NCI-H748 treated with DMSO at 0.1 percent for 48 hours (cell line): ENCODE measurements at places on chromosomes 5 and 9.
A peak's percentile ranks its signal among the peaks of the same experiment; 100 is the strongest.

DNA sequence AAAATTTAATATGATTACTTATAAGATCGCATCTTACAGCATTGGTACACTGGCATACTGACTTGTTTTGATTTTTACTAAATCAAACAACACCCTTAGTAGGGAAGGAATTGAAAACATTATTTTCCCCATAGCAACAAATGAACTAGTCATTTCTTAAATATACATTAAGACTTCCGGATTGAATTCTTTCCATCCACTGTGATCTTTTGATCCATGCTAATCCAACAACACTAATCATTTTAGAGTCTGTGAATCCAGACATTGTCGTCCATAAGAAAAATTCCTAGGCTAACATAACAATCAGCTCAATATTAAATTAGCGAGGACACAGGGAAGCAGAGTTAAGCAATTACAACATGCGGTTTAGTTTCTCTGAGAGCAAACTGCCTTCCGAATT lies 21.6 kb upstream of the ERAP1 start:
- DNase-seq = no peak

DNA sequence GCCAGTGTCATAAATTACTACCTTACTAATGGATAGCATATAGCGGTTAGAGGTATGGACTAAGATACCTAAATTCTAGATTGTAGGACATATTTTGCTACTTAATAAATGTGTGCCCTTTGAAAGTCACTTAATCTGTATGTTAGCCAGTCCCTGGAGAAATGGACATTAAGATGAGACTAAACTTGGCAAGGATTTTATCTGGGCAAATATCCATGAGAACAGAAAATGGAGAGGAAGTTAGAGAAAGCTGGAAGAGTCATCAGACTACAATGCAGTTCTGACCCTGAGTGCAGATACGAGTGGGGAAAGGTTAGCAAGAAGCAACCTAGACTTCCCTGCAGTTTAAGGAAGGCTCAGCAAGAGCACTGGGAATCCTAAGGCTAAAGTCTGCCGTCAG lies 33.0 kb downstream of the TBCA start:
- no peak for DNase-seq

GRCh38 chr9:91949946-91950664 lies at the start of gene ROR2:
TSS of gene ROR2 (minus strand) at chr9:91950228.
- peak; percentile 48 for DNase-seq

DNA sequence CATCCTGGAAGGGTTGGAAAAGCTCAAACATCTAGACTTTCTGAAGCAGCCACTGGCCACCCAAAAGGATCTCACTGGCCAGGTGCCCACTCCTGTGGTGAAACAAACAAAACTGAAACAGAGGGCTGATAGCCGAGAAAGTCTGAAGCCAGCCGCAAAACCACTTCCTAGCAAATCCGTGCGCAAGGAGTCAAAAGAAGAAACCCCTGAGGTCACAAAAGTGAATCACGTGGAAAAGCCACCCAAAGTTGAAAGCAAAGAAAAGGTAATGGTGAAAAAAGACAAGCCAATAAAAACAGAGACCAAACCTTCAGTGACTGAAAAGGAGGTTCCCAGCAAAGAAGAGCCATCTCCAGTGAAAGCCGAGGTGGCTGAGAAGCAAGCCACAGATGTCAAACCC lies 87.6 kb downstream of the MAP1B start:
- no peak for DNase-seq

- DNase-seq = no peak
Measured at GRCh38 chr5:73417303-73418034, 31.1 kb downstream of the FOXD1 start.

DNA sequence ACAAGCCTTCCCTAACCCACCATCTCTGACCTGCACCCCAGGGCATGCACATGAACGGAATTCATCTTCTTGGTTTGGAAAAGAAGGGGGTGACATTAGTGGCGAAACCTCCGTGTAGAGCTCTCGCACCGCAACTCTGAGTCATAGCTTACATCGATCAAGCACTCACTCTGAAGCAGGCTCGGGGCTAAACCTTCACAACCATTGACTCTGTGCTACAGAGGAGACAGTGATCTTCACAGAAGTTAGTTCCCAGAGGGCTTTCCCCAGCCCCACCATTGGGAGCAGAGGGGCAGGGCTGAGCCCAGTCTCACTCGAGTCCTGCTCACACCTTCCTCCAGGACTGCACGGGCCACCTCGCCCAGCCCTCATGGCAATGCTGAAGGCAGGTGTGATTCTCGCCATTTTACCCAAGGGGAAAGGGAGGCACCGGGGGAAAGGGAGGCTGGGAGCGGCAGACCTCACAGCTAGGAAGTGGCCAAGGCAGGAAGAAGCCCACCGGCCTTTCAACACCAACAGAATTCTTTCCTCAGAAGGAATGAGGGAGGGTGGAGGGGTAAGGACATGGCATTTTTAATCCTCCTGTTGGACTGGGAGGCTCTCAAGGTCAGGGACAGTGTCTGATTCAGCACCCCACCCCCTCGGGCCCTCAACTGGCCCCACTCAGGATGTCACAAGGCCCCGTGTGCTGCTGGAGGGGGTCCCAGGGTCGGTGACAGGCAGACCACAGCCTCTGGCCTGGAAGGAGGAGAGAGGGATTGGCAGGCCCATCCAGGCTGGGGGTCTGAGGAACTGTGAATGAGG lies 25.9 kb upstream of the IL17B start:
- DNase-seq = no peak

GRCh38 chr5:61734001-61734400 lies 401.9 kb downstream of the ZSWIM6 start:
- DNase-seq = no peak

DNA sequence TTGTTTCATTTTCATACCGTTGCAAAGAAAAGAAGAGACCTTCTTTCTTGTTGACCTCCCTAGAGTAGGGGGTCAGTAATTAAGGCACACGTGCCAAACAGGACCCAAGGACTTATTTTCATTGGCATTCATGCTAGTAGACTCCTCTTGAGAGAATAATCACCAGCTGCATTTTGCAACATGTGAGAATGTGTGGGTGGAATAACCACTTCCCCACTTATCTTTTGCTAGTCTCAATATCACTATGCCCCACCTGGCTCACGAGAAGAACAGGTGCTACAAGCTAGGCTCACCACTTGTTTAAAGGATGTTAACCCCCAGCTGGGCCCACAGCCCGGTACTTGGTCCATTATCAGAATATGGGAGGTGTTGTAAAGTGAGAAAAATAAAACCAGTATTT lies 460.7 kb upstream of the MEF2C start:
- peak; percentile 66 for DNase-seq

- DNase-seq = no peak
Measured at GRCh38 chr9:71472400-71472799, 295.9 kb downstream of the CEMIP2 start.

- DNase-seq = no peak
Measured at GRCh38 chr9:123863164-123863855, 66.6 kb downstream of the DENND1A start.

- DNase-seq = no peak
Measured at GRCh38 chr5:177083357-177083756, 3.4 kb upstream of the FGFR4 start.

- no peak for DNase-seq
Measured at GRCh38 chr5:143559586-143560109, 156.2 kb upstream of the NR3C1 start.

DNA sequence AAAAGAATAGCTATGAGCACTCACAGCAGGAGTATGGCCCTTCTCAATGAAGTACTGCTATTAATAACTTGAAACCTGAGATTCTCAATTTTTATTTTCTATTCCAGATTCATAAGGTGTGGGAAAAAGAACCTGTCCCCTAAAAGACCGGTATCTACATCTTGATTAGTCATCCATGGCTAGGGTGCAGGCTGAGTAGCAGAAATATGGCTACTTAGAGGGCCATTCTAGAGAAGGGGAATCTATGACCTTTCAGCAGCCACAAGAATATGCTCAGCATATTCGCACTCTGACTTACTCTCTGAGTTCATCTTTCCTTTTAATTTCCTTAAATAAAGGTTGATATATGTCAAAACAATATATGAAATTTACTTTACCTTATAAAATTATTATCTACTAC lies 27.7 kb downstream of the WDR36 start:
- DNase-seq = no peak

- DNase-seq = no peak
Measured at GRCh38 chr9:95005278-95006143, 279.0 kb downstream of the AOPEP start.

GRCh38 chr5:148072207-148072606 lies 8.4 kb downstream of the SPINK5 start:
- DNase-seq = no peak

DNA sequence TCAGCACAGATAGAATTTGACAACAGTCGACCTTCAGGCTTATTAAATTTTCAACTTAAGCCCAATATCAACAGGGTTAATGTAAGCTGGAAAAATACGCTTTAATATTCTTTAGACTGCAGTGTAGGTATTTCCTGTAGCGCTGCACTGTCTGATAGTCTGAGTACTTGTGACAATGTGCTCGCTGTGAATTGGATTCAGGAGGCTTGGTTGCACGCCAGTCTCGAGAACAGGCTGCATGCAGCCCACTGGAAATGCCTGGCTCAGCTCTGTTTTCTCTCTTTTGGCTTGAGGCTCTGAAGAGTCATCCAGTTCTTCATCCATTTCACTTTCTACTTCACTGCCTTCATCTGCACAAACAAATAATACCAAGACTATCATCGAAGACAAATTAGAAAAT lies 300.9 kb downstream of the RFX3 start:
- DNase-seq = no peak

DNA sequence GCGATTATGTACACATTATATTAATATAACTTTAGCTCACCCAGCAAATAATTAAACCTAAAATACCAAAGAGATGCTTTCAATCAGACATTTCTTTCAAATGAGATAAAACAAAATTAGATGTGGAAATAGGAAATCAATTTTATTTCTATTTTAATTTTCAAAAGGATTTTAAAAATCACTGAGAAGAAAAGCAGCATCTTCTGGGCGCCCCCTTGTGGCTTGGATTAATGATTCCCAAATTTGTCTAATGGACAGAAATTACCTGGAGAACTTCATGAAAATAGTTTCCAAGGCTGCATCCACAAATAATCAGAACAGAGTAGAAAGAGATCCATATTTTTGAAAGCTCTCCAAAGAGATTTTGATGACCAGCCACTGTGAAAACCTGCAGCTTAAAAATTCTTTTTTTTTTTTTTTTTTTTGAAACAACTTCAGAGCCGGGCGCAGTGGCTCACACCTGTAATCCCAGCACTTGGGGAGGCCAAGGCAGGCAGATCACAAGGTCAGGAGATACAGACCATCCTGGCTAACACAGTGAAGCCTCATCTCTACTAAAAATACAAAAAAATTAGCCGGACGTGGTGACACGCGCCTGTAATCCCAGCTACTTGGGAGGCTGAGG lies 50.9 kb upstream of the CEMIP2 start:
- no peak for DNase-seq

- DNase-seq = no peak
Measured at GRCh38 chr5:74594137-74595040, 46.1 kb downstream of the ENC1 start.

DNA sequence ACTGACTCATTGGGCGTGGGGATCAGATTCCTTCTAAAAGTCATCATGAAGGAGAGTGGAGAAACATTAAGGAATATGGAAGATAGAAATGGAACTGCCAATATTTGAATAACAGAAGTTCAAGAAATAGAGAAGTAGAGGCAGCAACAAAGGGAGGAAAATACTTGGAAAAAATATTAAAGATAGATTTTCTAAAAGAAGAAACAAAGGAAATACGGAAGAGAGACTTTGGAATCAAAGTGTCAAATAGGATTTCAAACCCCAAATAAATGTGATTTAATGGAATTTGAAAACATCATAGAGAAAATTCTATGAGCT lies 605.1 kb upstream of the KLF4 start:
- no peak for DNase-seq

GRCh38 chr9:84993105-84993504 lies 323.6 kb downstream of the NTRK2 start:
- DNase-seq = no peak

DNA sequence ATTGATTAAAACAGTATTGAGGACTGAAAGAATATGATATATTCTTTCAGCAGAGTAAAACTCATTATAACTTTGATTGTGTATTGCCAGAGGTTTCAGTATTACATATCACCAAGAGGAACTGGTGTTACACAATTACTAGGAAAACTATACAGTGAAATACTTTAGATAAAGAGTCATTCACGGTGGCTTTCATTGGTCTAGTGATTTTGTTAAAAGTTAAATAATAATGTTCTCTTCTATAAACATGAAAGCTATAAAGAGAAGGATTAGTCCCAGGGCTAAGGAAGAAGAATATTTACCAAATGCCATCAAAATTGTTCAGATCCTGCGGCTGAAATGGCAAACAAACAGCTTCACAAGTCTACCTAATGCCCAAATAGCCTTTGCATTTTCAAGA lies 306.2 kb downstream of the SEMA5A start:
- DNase-seq = no peak

- DNase-seq = no peak
Measured at GRCh38 chr5:107799306-107799705, 128.6 kb upstream of the EFNA5 start.

GRCh38 chr5:89930591-89931392 lies 478.8 kb downstream of the CETN3 start:
- DNase-seq = no peak

GRCh38 chr5:122306461-122306860 lies 5.6 kb upstream of the SNCAIP start:
- no peak for DNase-seq

- no peak for DNase-seq
Measured at GRCh38 chr5:44257653-44258365, 131.4 kb downstream of the FGF10 start.

DNA sequence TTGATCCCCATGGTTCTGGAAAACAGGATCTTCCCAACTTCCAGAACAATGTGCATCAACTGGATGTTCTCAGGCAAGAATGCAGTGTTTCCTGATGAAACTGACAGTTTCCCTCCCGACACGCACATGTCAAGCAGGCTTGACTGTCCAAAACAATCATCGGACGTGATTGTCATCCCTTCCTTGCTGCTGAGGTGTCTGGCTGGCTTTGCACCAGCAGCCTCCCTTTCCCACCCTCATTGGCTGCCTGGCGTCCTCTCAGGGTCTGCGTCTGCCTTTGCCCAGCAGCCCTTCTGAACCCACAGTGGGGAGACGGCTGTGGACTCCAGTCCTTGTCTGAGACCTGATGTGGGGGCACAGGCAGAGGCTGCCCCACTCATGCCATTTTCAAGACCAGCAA lies 110.8 kb downstream of the MARCHF3 start:
- no peak for DNase-seq

- DNase-seq = no peak
Measured at GRCh38 chr9:20302197-20302596, 320.1 kb downstream of the MLLT3 start.

DNA sequence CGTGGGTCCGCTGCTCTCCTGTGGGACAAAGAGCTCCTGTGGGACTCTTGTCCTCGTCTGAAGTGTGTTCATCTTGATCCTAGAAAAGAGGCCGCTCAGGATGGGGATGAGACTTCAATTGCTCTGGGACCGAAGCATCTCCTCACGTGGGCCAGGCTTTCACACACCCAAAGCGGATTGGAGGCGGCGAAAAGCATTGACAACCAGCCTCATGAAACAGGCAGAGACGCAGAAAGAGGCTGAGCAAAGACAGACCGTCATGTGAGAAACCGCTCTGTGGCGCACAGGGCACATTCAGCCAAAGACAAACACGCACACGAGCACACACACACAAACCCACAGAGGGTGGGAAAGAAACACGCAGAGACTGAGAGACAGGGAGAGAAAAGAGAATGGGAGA lies 479.5 kb downstream of the SPATA31A7 start:
- DNase-seq = no peak
